Astrocyte of the spinal cord (primary cell): ENCODE measurements at places on chromosomes 7 and 10.

GRCh38 chr10:1544929-1545328 is 192.4 kb downstream of the ADARB2 start:
- DNase-seq = no peak

- DNase-seq = no peak
Measured at GRCh38 chr7:133576612-133577168, 323.8 kb downstream of the EXOC4 start.

GRCh38 chr10:88901206-88901983 is 21.4 kb downstream of the STAMBPL1 start:
- DNase-seq = peak; percentile 47

DNA sequence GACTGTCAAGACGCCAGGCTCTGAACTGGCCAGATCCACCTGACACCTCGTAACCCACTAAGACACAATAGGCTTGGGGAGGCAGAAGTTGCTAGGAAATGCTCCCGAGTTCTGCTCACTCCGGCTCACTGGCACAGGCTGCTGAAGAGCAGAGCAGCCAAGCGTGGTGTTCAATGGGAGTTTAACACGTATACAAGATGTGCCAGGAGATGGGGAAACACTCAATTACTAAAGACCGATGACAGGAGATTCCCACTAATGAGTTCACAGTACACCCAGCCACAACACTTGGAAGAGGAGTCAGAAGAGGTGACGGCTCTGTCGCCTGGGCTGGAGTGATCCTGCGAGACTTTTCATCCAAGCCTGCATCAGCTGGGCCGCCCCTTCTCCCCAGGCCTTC is 303.4 kb downstream of the GFRA1 start:
- DNase-seq = no peak

DNA sequence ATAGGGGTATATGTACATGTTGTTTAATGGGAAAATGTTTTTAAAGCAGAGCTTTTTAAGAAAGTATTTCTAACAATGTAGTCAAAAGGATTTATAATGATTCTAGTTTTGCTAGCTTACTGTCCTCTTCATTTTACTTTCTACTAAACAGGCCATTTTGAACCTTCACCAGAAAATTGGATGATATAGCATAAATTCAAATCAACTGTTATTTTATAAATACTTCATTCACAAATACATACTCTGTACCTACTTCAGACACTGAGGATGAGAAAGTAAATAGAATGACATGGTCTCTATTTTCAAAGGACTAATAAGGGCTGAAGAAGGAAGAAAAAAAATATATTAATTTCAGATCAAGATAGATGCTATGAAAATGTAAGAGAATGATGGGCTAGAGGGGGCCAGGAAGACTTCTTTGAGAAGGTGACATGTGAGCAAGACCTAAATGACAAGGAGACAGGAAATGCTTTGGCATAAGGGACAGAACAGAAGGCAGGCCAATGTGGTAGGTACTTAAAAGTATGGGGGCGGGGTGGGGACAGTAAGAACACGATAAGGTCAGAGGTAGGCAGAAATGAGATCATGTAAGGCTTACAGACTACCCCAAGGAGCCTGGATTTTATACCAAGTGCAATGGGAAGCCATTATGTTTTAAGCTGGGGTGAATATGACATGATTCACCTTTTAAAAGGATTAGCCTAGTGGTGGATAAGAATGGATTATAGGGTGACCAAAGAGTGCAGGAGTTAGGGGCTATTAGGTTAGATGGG is 5.2 kb downstream of the NAMPT start:
- DNase-seq = no peak

- peak; percentile 46 for DNase-seq
Measured at GRCh38 chr10:131972474-131973071, 9.2 kb downstream of the BNIP3 start.

- no peak for DNase-seq
Measured at GRCh38 chr7:19928247-19928646, 154.8 kb upstream of the TMEM196 start.

DNA sequence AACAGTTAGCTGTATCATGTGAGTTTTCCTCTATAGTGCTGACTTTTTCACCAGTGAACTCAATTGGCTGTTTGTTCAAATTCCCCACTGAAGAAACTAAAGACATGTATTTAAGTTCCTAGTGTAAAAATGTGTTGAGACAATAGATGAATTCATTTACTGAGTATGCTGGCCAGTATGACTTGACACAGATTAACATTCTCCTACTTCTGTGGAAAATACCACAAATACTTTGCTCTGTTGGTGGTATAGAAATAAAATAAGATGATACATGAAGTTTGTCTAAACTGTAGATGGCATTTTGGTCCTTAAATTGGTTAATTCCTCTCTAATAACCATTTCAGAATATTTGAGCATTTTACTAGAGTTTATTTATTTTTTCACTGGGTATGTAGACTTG is 227.7 kb upstream of the TEX47 start:
- peak; percentile 30 for DNase-seq

- DNase-seq = no peak
Measured at GRCh38 chr10:118444069-118444468, 101.9 kb upstream of the FAM204A start.

DNA sequence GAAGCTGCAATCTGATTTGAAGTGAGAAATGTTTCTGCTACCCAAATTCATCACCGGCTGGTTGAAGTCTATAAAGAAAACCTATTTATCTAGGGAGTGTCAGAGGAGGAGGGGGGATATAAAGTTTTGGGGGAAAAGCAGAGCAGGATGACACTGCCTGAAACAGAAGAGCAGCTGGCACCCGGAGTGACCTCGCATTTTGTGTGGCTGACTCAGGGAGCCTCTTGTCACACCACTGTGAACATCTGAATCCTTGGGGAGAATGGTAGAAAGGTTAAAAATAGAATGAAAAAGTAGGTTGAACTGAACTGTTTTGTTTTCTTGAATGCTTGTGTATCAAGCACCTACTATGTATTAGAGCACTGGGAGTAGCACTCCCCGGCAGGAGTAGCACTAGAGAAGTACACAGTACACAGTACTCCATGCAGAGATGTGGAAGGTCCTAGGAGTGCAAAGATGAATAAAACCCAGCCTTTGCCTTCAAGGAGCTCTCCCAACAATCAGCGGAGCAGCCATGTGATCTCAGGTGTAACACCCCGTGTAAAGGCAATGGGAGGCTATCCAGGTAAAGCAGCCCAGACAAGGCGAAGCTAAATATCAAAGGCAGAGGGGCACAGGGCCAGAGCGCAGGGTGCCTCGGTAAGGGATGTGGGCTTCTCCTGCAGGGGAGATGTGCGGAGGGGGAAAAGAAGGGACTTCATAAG is 13.5 kb downstream of the CRTAC1 start:
- DNase-seq = no peak

GRCh38 chr7:90743626-90744025 is 147.5 kb downstream of the CDK14 start:
- no peak for DNase-seq

GRCh38 chr10:30979956-30980355 is 51.7 kb downstream of the ZNF438 start:
- DNase-seq = no peak

DNA sequence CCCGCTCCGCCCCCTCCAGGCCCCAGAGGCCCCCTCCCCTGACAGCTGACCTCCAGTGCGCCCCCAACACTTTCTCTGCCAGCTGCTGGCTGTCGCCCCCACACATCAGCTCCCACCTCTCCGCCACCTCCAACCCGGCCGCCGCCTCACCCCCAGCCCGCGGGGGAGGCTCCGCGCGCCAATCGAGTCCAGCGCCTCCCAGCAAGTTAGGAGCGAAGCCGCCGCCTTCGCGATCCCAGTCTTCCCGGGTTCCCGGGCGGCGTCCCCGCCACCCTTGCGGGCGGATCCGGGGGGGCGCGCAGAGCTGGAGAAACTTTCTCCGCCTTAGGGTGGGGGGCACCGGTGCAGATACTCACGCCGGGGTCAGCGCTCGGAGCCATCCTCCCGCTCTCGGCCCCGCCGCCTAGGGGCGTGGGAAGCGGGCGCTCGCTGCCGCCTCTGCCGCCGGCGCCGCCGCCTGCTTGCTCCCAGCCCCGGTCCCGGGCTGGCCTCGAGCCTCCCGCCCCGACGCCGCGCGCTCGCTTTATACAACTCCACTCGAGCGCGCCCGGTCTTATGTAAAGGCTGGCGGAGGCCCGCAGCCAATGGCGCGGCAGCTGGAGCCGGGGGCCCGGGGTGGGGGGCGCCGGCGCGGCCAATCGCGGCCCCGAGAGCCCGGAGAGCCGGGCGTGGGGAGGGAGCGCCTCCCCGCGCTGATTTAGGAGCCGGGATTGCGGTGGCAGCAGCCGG is at the start of gene CRTAC1:
Gene CRTAC1 (minus strand): TSS at position 529 of the 729 bp plus-strand sequence. CDS start 149 bp downstream, at position 380.
- DNase-seq = peak; percentile 8

DNA sequence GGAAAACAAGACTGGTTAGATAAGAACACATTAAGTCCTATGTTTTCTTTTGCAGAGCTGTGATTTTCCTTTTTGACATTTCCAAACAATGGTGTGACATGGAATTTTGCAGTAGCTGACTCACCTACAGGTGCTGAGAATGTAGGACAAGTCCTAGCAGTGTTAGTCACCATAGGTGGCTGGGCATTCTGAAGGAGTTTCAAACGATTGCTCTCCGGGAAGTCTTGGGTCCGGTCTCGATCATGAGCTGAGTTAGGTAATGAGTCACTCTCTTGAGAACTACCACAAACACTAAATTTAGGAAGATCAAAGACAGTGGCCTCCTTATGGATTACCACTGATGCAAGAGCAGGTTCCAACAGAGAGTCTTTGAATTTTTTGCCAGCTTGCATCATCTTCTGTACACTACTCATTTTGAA is 3.6 kb downstream of the FIGNL1 start:
- DNase-seq = peak; percentile 95

- DNase-seq = no peak
Measured at GRCh38 chr7:150778014-150778737, 22.0 kb downstream of the TMEM176B start.

GRCh38 chr7:28738412-28738811 is 219.7 kb downstream of the TRIL start:
- no peak for DNase-seq

DNA sequence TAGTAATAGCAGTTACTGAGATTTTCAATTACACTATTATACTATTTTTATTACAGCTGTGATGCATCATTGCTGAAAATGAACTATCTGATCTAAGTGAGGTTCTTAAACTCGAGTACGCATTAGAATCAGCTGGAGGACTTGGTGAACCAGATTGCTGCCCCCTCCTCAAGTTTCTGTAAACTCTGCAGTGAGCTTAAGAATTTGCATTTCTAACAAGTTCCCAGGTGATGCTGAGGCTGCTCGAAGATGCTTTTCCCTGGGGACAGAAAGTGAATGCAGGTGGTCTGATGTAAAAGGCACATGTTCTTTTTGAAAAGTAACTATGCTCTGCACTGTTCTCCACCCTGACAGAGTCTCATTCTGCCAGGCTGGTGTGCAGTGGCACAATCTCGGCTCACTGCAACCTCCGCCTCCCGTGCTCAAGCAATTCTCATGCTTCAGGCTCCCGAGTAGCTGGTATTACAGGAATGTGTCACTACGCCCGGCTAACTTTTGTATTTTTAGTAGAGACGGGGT is 12.5 kb downstream of the RNF133 start:
- DNase-seq = no peak

- DNase-seq = no peak
Measured at GRCh38 chr7:139966949-139967348, 95.8 kb downstream of the PARP12 start.

GRCh38 chr7:133662830-133663229 is 410.0 kb downstream of the EXOC4 start:
- no peak for DNase-seq

DNA sequence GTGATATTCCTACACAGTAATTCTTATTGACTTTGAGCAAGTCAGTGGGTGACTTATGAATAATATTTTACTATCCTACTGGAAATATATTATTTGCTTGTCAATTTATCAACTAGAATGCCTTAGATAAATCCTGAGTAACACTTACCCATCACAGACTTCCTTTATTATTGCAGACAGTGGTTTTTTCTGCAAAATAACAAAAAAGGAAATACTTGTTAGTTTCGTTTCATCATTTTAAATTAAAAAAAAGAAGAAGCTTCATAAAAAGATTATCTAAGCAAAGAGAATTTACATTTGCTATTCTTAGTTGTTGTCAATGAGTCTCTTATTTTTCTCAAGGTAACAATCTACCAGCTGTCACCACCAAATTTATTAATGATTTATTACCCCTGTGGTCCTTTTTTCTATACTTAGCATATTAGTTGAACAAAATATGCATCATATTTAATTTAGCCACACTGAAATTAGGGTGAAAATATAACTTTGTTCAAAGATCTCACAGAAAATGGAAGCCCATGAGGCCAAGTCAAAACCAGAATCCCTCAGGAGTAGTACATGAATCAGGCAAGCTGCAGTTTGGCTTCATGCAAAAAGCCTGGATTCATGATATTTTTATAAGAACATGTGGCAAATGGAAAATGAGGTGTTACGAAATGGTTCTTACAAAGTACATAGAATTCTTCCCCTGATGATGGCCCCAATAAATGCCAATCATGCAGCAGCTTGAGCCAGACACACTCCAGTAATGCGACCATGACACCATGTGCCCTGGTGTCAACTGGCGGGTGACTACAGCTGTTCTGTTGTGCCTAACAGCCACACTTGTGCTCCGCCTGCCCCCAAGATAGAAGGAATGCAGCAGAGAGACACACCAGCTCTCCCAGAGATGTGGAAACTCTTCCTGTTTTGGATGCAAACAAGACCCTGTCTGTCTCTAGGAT is 132.6 kb downstream of the ELMO1 start:
- DNase-seq = no peak

GRCh38 chr7:134448356-134449229 is 10.3 kb downstream of the AKR1B1 start:
- peak; percentile 86 for DNase-seq

- no peak for DNase-seq
Measured at GRCh38 chr10:125554016-125554703, 128.8 kb downstream of the TEX36 start.

DNA sequence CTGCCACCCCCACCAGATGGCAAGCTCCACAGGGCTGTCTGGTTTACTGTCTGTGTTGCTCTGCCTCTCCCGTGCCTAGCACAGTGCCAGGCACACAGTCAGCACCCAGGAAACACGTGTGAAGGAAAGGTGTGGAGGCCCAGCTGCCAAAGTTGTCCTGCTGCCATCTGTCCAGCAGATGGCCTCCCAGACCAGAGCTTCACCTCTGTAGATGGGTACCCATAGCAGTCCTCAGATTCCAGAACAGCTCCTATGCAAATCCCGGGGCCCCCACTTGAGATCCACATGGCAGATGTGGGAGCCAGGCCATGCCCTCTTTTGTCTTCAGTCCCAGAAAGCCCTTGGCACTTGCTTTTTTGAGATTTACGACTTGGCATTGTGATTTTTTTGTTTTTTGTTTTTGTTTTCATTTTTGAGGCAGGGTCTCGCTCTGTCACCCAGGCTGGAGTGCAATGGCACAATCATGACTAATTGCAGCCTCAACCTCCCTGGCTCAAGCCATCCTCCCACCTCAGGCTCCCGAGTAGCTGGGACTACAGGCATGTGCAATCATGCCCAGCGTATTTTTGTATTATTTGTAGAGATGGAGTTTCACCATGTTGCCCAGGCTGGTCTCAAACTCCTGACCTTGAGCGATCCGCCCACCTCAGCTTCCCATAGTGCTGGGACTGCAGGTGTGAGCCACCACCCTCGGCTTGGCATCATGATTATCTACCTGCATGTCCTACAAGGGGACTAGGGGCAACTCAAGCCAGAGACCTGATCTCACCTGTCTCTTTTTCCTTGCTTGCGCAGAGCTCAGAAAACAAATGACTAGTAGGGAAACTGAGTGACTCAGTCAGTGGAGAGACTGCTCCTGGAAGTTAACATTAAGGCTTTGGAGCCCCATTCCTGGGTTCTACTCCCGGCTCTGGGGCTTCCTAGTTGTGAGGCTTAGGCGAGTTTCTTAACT is 16.9 kb upstream of the PALD1 start:
- peak; percentile 50 for DNase-seq
